ENCODE measurements at places on chromosomes 7 and 10.

DNA sequence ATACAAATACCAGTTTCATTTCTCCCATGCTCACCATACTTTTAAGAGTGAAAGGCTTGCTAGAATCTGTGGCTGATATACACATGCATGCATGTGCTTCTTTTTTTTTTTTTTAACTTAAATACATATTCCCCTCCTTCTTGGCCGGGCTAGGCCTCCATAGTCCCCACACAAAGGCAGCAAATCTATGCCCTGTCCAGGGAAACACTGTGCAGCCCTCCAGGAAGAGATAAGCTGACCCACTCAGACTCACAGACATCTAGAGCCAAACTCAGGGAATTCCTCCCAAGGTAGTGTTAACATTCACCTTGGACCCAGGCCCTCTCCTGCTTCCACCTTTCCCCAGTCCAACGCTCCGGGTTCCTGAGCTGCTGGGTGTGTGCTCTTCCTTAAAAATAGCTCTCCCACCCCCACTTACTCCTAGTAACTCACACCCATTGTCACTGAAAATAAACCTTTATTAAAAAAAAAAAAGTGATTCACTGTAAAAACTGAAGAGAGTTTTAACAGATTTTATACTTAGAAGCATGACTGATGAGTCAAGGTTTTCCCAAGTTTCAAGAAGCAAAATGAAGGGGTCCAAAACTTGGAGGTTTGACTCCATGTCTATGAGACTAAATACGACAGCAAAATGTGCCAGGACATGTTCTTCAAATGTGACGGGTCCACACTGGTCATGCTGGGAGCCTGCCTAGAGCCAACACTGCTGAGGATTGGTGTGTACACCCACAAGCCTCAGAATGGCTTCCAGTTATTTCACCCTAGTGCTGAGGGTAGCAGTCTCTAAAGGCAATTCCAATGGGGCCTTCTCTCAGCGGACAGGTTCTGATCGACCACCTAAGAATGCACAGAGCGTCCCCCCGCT lies 159.5 kb downstream of the GLI3 start:
- DNase-seq, result no peak

- DNase-seq, result no peak
These were observed 240.3 kb downstream of the IPMK start for GRCh38 chr10:58027426-58027825.

GRCh38 chr7:98216941-98217622 lies 5.8 kb downstream of the BHLHA15 start:
- no peak for DNase-seq

DNA sequence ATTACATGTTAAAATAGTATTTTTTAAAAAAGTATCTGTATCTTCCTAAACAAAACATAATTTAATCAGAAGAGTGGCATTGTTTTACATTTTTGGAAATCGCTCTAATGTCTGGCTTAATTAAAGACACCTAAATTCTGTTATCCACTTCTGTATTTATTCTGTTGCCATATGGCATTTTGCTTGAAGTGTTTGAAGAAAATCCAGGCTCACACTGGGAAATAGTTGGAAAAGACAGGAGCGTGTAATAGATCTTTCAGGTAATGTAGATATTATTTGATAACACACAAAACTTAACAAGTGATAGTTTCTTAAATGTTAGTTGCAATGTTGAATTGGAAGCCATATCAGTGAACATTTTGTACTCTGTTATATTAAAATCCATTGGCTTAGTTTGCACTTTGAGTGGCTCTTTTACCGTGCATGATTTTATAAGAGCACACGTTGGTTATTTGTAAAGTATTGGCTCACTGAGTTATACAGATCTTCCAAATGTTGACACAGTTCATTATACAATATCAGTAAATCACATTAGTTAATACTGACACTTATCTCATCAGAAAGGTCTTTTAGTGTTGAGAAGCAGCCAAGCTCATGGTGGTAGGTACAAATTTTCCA lies 128.4 kb upstream of the NPVF start:
- no peak for DNase-seq

DNA sequence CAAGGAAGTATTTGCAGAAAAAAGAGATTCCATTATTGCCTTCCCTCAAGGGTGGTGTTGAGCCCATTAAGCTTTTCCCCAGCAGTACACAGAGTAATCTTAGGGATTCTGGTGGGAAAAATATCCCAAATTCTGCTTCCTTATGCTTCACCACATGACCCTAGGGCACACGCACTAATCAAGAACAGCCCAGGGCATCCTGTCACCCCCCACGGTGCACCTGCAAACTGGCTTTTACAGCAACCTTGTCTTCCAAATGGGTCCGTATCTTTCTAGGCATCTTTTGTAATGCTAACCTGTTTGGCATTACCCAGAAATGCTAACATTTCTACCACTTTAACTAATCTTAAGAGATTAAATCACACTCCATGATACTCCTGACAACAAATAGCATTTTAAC lies 926 bp upstream of the C7orf33 start:
- DNase-seq, result no peak

DNA sequence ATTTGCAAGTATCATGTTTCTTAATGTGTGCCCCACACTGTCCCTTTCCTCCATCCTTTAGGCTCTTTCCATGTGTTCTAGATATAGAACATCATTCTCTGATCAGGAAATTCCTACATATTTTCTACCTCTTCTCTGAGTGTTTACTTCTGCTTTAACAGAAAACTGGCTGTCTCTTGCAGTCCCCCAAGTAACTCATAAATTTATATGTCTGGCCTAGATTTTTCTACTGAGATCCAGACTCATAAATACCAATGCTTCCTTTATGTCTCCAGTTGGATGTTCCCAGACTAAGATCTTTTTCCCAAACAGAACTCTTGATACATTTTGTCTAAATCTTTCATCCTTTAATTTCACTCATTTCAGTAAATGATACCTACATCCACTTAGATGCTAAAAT lies 181.8 kb downstream of the CDK14 start:
- no peak for DNase-seq

- DNase-seq, result no peak
These were observed 64.0 kb upstream of the KLF6 start for GRCh38 chr10:3848775-3849635.

GRCh38 chr7:20794676-20795075 lies 8.0 kb upstream of the SP8 start:
- DNase-seq, result no peak

DNA sequence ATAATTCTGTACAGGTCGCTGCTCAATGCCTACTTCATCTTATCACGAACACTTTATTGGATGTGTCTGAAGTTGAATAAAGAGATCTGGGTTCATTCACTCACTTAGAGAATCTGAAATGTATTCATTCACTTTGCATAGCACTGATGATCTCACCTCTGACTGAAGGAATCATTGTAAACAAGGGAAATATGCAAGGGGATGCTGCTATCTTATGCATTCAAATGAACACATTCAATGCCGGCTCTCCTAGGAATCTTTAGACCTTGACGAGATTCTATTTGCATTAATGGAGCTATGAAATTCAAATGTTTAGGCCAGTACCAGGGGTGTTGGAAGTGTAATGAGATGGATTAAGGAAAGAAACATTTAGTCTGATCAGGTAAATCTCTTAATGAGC lies 200.6 kb upstream of the COBL start:
- no peak for DNase-seq

DNA sequence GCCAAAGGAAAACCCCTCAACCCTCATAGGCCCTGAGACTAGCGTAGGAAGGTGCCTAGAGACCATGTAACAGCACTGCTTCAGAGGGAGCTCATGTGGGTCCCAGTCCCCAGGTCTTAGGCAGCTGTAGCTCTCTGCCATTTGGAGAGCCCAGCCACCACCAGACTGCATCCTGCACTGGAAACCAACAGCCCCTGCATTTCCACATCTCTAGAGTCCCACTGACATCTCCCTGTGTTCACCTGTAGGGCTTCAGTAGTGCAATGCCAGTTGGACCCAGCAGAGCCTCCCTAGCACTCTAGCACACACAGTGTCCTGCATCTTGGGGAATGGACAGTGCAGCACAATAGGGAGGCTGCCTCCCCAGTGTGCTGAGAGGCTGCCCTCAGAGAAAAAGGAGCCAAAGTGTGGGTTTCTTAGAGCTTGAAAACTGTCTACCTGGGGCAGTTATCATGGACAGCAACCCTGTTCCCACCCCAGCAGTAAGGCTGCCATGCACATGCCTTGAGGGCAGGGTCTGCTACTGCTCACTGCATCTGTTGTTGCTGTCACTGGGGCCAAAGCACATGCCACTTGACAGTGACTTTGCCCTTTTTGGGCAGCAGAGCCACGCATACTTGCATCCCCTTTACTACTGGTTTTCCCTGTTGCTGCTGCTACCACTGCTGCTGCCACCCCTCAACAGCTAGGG lies 46.7 kb upstream of the ANTXRL start:
- DNase-seq, result no peak

GRCh38 chr7:96991546-96992191 lies 13.7 kb upstream of the DLX6 start:
- DNase-seq, result no peak

- DNase-seq, result no peak
These were observed 160.7 kb downstream of the MAD1L1 start for GRCh38 chr7:2072042-2072441.

GRCh38 chr10:111392910-111393309 lies 316.1 kb downstream of the ADRA2A start:
- DNase-seq, result no peak

DNA sequence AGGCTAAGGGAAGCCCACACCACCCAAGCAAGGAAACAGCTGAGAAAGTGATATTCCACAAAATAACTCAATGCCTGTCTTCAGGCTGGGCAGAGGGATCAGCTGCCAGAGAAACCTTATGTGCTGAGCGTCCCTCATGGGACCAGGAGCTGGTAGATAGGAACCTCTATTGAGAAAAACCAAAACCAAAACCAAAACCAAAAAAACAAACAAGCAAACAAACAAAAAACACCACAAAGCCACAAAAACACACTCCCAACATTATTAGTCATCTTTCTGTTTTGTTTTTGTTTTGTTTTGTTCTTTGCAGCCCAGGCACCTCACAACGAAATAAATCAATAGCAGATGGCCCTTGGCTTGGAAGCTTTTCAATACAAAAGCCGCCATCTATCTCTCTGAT lies 760.8 kb upstream of the CELF2 start:
- DNase-seq, result no peak

DNA sequence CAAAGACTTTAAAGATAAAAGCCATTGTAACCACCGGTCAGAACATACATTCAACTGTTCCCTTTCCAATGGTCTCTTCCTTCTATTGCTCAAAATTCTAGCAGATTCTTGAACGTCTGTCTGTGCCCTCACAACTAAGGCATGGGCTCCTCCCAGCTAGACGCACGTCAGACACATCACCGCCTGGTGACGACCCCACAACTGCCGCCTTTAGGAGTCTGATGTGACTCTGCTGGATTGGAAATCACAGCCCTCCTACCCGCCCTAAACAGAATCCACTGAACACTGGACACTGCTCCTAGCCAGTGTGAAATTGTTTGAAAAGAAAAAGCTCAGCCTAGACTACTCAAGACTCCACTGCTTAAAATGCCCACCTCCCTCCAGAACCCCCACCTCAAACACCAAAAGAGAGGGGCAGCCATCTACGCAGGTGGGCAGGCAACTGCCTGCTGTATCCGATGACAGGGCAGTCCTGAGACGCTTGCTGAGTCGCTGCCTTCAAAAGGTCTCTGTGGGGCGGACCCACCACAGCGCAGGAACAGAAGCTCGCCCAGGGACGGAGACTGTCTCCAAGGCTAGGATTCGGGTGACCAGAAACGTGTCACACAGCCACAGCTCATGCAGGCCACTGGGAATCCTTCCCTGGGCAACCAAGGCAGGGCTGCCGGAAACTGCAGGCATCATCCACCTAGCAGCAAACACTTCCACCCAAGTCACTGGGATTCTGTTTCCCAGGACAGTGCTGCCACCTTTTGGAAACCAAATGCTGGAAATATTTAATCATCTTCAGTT lies 34.7 kb downstream of the GSDME start:
- DNase-seq, result no peak

- no peak for DNase-seq
These were observed 146.0 kb downstream of the FANK1 start for GRCh38 chr10:126042354-126042753.

DNA sequence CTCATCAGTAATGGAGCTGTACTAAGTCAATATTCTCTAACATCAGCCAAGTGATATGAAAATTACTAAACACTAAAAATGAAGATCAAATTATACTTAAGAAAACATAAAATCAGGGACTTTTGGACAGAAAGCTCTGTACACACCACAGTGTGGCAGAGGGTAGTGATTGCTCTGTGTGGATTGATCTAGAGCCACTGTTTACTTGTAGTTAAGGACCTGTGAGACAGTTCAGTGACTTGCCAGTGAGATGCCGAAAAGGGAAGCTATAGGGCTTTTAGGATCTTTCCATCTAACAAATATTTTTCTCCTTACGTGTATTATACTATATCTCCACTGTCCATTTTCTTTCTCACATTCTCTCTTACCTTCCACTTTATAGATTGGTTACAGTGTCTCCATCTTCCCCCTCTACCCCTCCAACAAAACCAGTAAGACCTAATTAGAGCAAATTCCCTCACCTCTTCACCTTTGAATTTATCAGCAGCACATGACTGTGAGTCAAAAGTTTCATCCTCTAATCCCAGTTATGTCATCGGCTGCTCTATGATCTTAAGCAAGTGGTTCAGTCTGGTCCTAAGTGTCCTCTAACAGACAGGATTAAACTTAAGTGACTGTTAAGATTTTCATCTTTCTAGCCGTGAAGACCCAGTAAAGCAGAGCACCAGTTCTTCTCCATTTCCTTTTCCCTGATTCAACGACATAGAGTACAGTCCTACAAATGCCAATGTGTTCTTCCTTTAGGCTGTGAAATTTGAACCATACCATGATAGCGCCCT lies 6.9 kb downstream of the PIK3CG start:
- no peak for DNase-seq

DNA sequence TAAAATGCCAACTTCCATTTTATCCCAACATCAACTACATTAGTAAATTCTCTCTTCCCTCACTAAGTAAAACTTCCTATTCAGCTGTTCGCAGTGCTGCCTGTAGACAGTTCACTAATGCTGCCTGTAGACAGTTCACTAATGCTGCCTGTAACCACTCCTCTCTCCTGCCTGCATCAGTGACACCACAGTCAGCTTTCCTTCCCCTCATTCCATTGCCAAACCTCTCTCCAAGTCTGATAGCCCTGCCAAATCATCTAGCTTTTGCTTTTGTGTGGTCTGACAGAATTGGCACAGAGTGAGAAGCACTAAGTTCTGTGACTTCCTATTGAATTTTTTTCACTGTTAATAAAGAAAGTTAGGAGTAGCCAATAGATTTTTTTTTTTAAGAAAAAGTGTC lies 43.0 kb upstream of the MACC1 start:
- DNase-seq, result no peak

- no peak for DNase-seq
These were observed 30.4 kb upstream of the DDC start for GRCh38 chr7:50595491-50596102.

DNA sequence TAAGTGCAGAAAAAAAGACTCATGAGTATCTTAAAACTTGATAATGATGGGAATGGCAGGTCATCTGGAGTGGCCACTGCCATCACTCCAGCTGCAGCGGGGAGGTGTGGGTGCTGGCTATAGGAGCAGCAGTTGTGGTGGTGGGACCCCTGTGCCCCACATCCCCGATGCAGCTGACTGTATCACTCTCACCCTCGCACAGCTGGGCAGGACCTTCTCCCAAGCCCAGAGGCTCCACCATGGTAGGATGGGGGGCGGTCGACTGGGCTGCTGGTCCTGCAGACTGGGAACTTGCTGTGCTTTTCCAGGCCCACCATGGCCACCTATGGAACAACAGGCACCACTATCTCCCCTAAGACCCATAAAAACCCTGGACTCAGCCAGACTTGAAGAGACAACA lies 844.4 kb downstream of the SORCS1 start:
- no peak for DNase-seq

GRCh38 chr10:68870061-68870460 lies 31.1 kb upstream of the DDX50 start:
- DNase-seq, result no peak
